Brain (organoid and tissue), 16 donors: ENCODE measurements at places on chromosomes 4 and X. TPM values are rescaled to one million over a fixed set of nuclear protein-coding genes. Genes with fewer than 3 reads are reported as not detected.

DNA sequence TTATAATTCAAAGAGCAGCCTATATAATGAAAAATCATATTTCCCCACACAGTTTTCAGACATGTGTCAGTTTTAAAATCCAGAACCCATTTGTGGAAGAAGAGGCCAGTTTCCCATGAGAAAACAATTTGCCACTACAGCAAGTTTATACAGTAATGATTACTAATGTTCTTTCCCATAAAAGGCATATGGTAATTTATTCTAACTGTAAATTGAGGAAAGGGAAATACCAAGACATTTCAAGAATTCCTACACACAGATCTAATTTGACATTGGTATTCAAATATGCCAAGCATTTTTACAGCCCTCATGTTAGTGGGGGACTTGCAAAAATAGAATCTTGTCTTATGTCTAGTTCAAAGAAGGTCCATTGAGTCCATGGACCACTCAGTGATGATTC, 1368.6 kb downstream of the FSTL5 start:
- DNase-seq, result no peak

The CAPN6 gene
- polyA plus RNA-seq, result not detected

The KLF8 gene
- polyA plus RNA-seq, result 0.27 TPM

- DNase-seq, result no peak
Measured at GRCh38 chr4:42654631-42655268, 2.2 kb downstream of the ATP8A1 start.

The ALB gene
- polyA plus RNA-seq, result 3.9 TPM
